ENCODE measurements at places on chromosomes 6 and 20.
A peak's percentile ranks its signal among the peaks of the same experiment; 100 is the strongest.

DNA sequence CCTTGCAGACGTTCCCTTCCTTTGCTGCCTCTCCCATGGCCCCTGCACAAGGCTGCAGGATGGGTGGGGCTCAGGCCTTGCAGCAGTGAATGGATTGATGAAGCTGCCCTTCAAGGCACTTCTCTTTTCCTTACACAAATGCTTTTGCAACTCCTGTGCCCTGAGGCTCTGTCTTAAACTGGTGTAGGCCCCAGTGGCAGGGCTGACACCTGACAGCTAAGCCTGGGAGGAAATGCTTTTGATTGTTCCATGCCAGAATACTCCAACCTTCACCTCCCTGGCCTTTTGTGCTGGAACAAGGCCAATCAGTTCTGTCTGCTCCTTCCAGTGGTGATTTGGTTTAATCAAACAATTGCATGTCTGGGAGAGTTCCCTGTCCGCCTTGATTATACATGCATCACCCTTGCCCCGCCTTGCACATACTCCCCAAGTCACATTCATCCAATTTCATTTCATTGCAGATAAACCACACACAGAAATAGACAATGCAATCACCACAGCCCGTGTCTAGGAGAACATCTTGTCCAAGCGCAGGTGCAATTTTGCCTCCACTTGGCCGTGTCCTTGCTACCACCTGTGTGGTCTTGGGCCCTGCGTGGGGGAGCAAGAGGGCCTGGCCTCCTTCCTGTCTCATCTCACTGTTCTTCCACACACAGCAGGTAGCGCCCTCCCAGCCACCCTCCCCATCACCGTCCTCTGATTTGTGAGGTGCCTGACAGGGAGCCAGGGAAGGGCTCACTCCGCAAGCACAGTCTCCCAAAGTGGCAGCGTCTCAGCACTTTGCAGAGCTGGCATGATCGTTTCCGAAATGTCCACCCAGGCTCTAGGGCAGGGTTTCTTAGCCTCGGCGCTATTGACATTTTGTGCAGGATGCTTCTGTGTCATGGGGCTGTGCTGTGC is 120.4 kb downstream of the CDH26 start:
- no peak for DNase-seq

GRCh38 chr6:40469323-40469722 is 117.8 kb downstream of the LRFN2 start:
- DNase-seq, result no peak

- no peak for DNase-seq
Measured at GRCh38 chr20:15179381-15179780, 842.0 kb upstream of the FLRT3 start.

DNA sequence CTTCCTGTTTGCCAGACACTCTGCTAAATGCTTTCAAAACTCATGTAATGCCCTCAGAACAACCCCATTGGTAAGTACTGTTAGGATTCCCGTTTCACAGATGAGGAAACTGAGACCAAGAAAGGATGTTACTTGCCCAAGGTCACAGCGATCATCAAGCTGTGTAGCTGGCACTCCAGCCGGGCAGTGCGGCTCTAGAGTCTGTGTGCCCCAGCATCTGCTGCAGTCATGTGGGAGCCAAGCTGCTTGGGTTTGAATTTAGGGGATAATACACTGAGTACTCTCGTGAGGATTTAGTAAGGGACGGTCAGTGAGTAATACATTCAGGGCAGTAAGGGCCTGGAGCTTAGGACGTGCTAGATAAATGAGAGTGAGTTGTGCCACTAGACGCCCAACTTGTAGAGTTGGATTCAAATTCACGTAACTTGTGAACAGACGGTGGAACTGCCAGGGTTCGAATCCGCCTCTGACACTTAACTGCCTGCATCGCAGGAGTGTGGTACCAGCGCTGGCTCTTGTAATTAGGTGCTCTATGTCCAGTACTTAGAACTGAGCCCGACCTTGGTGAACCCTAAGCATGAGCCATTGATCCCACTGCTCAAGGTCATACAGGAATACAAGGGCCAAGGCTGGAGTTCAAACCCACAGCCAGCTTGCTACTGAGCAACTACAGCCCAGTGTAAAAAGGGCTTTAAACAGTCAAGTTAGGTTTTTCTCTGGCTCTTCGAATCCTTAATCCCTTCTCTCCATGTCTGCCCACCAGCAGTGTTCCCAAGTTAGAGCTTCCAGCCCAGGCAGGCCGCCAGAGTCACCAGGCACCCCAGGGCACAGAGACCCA is 70.2 kb downstream of the EYA2 start:
- DNase-seq, result no peak

DNA sequence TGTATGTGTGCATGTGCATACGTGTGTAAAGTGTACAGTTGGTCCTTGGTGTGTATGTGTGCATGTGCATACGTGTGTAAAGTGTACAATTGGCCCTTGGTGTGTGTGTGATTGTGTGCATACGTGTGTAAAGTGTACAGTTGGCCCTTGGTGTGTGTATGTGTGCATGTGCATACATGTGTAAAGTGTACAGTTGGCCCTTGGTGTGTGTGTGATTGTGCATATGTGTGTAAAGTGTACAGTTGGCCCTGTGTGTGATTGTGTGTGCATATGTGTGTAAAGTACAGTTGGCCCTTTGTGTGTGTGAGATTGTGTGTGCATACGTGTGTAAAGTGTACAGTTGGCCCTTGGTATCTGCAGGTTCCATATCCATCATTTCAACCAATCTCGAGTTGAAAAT is 5.1 kb upstream of the LIME1 start:
- DNase-seq, result no peak

DNA sequence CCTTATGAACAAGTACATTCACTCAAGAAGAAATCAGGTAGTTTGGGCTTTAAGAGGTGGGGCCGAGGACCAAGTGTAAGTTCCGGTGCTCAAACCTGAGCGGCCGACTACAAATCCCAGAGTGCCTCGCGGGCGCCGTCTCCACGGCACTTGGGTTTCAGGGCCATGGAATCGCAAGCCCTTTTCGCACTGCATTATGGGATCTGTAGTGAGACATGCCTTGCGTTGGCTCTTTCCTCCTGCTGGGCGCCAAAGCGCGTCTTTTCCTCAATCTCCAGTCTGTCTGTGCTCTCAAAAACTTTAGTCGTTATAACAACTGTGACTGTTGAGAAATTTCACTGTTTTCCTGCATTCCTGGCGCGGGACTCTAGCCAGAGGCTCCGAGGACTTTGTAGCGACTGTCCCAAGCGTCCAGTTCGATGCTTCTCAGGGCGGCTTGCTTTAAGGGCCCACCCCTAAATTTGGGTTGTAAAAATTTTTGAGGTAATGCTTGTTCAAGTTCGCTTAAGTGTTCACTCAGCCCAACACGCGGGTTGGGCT is 408 bp upstream of the FBXO9 start:
- peak; percentile 99 for DNase-seq

DNA sequence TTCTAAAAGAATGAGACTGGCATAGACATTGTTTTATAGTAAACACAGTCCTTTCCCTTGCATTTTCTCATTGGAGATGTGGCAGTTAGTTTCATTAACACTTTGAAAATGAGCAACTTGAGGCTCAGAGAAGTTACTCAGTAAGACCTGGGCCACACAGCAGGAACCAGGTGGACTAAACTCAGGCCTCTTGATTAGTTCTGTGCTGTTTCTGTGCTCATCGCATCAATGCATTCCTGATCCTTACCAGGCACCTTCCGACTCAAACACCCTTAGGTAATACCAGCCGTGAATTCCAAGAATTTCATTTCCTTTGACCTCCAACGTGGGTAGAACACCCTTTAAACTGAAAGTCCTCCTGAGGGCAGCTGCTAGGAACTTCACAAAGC is 362.8 kb downstream of the ESR1 start:
- no peak for DNase-seq

DNA sequence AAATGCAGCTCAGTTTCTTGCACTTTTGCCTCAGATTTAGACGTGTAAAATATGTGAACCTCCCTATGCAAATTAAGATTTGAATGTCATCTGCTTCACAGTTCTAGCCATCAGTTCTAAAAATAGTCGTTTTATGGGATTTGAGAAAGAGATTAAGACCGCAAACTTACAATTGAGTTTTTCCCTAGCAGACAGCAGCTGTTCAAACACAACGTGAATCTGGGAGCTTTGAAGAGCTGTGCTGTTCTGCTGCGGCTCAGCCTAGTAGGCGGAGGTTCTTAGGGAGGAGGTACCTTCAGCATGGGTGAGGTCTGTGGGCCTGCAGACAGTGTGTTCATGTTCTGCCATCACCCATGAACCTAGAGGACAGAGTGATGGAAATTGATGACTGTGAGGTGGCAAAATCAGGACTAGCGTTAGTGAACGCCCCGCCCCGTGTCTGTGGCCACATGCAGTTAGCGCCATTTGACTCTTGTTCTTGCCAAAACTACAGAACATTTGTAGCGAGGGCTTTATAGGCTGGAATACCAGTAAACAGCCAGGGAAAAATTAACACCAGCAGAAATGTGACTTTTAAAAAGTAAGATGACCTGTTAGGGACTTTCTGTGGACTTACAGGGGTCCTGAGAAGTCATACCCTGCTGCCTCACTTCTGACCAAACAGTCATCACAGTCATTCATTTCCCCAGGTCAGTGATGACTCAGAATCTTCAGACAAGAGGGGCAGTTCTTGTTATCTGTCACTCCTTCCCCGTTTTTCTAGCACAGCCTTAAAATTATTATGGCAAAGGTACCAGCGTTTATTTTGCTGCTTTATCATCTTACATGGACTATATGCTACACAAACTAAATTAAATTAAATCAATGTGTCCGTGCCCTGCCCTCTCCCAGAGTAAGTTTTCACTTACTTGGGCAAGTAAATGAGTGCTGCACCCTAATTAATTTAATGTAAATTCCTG is 84.3 kb upstream of the TMEM181 start:
- DNase-seq, result no peak

DNA sequence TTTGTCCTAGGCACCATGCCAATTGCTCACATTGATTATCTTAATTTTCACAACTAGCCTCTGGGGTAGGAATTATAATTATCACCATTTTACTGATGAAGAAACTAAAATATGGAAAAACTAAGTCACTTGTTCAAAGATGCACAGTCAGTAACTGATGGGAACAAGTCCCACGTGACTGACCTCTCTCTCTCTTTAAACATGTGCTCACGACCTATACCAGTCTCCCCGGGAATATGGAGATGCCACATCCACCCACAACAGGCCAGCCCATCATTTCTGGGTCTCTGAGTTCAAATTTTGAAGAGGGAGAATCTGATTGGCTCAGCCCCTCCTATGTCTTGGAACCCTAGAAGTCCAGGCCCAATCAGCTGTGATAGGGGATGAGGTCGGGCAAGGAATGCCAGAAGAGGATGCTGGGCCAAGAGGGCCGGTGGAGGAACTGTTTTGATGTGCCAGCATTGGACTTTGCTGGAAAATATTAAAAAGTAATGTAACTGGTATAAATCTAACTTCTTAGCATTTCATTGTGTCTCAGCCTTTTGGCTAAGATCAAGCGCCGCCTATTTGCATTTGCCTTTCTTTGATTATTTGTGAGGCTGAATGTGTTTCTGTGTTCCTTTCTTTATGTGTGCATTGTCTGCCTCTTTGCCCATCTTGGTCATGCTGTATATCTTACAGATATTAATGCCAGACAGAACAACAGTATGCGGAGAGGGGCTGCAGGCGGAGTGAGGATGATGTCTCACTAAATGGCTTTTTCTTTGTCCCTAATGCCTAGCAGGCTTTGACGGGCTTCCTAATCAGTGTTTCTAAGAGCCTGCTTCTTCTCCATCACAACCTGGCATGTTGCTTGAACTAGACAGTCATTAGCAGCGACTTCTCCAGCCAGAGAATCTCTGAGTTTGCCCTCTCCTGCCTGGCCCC is 126.6 kb downstream of the VEGFA start:
- DNase-seq, result no peak

- no peak for DNase-seq
Measured at GRCh38 chr6:157831018-157831369, 7.9 kb downstream of the SNX9 start.

DNA sequence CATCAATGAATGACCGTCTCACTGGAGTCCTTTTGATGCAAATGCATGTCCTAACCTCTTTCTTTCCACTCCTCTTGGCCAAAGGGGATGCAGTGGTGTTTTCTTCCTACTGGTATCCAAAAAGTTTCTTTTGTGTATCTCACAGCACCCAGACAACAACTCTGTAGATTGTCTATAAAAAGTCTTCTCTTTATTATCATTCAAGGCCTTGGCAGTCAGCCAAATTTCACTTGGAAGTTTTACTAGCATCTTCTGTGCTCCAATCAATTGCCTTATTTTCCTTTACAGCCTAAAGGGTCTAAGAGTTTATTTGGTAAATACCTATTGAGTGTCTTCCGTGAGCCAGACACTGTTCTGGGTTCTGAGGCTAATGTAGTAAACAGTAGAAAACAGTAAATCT is 150.2 kb upstream of the RNF217 start:
- DNase-seq, result no peak

- DNase-seq, result no peak
Measured at GRCh38 chr6:70219943-70220613, 82.8 kb downstream of the COL9A1 start.

- DNase-seq, result no peak
Measured at GRCh38 chr20:37394543-37395409, 48.8 kb downstream of the SRC start.

DNA sequence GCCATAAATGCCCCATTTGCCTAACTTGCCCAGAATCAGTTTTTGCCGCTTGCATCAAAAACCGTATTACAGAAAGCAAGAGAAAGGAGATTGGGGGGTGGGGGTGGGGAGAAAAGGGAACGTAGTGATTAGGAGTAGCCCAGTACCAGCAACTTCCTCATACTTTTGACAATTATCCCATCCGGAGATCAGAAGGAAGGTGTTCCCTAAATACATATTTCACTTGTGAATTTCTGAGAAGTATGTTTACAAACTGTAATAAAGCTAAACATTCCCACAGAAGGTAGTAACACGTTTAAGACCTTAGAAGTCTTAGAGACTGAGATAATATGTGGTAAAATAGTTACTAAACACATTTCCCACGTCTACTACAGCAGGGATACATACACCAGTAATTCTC is 14.5 kb downstream of the PREP start:
- DNase-seq, result no peak

DNA sequence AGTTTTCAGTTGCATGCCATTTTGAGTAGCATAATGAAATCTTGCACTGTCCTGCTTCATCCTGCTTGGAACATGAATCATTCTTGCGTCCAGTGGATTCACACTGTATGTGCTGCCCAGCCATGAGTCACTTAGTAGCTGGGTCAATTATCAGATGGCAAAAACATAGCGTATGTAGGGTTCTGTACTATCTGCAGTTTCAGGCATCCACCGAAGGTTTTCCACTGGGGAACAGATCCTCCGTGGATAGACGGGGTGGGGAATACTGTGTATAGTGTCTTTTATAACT is 61.4 kb downstream of the IL22RA2 start:
- no peak for DNase-seq

- no peak for DNase-seq
Measured at GRCh38 chr6:51489133-51489532, 598.3 kb downstream of the PKHD1 start.

DNA sequence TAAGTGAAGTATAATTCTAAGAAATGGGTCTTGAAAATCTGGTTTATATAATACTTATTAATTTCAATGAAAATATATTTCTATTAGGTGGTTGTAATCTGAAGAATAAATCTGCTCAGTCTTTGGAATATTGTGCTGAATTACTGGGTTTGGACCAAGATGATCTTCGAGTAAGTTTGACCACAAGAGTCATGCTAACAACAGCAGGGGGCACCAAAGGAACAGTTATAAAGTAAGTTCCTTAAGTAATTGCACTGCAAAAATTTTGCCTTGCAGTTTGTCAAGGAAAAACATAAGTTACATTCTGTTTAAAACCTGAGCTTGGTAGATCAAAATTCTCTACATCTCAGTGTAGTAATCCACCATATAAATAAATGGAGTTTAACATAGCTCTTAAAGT is 106.0 kb downstream of the MYO6 start:
- DNase-seq, result no peak
